ENCODE measurements at places on chromosomes 6 and 20.

DNA sequence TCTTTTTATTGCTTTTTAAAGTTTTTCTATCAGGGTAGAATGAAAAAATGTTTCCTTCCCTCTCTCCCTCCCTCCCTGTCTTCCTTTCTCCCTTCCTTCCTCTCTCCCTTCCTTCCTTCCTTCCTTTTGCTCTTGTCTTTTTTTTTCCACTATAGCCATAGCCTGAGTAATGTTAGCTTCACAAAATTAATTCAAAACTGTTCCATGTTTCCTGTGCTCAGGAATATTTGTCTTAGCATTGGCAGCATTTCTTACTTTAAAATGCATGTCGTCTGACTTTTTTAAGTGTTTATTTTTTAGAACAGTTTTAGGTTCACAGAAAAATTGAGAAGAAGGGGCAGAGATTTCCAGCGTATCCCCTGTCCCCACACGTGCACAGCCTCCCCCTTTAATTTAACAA is 730.8 kb upstream of the CITED2 start:
- DNase-seq, result no peak

DNA sequence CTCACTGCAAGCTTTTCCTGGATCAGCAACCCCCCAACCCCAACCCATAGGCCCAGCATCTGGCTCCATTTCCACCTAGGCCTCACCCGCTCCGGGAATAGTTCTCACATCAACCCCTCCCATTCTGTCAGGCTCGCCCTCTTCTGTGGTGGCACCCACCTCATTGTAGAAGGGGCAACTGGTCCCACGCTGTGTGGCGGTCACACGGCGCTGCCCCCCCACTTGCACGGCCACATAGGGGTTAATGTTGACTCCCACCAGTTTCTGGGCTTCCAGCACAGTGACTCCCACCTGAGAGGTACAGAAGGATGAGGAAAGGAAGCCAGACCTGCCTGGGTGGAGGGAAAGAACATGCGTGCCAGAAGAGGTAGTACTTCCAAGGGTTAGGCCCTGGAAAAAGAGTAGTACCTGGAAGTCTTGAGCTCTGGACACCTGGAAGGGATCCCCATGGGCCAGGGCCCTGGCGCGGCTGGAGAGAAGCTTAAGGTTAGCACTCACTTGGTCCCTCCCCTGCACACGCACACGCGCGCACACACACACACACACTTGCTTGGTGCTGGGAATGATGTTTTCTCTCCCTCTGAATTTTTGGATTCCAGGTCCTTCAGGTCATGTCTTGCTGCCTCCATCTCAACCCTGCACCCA is 12.7 kb upstream of the SPAG4 start:
- DNase-seq, result no peak

GRCh38 chr6:63690221-63690620 is 54.6 kb downstream of the PHF3 start:
- no peak for DNase-seq

- DNase-seq, result no peak
Observed at GRCh38 chr6:155177363-155177961, 86.4 kb upstream of the CLDN20 start.

GRCh38 chr20:39433466-39433865 is 471.3 kb downstream of the DHX35 start:
- DNase-seq, result no peak

DNA sequence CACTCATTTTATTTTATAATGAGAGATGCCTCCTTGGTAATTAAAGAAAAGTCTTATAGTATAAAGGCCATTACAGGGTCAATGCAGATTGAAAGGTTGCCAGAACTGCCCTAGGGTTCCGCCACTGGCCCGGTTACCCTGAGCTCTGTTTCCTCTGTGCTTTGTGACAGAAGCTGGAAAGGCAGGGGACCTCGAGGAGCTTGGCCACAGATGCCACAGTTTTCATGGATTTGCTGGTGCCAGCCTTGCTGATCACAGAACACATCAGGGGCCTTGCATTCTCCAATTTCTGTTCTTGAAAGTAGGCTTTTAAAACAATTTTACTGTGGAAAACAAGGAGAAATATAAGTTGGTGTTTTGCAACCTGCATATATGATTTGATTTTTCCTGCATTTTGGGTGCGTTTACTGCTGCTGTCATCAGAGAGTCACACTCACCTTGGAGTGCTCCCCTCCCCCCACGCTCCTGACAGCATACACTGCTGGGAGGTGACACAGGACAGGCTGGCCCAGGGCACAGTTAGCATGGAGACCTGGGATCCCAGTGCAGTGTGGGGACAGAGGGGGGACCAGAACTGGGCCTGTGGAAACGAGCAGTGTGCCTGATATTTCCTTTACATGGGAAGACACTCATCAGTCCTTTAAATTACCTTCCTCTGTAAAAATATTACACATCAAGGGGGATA is 142.8 kb downstream of the CFAP61 start:
- no peak for DNase-seq

GRCh38 chr6:164023535-164023934 is 609.0 kb downstream of the QKI start:
- DNase-seq, result no peak

DNA sequence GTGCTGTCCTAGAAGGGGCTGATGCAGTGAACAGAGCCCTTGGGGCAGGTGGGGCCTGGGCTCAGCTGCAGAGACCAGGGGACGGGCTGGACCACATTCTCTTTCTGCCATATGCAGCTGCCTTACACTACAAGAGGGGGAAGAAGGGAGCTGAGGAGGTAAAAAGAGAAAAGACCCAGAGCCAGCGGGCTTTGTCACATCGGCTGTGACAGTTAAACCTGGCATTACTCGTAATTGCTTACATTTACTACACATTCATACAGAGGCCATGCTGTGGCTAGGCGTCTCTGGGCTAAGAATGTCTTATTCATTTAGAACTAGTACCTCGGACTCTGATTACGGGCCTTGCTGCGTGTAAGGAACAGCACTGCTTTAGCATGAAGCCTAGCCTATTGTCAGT is 12.8 kb upstream of the MAS1L start:
- DNase-seq, result no peak

DNA sequence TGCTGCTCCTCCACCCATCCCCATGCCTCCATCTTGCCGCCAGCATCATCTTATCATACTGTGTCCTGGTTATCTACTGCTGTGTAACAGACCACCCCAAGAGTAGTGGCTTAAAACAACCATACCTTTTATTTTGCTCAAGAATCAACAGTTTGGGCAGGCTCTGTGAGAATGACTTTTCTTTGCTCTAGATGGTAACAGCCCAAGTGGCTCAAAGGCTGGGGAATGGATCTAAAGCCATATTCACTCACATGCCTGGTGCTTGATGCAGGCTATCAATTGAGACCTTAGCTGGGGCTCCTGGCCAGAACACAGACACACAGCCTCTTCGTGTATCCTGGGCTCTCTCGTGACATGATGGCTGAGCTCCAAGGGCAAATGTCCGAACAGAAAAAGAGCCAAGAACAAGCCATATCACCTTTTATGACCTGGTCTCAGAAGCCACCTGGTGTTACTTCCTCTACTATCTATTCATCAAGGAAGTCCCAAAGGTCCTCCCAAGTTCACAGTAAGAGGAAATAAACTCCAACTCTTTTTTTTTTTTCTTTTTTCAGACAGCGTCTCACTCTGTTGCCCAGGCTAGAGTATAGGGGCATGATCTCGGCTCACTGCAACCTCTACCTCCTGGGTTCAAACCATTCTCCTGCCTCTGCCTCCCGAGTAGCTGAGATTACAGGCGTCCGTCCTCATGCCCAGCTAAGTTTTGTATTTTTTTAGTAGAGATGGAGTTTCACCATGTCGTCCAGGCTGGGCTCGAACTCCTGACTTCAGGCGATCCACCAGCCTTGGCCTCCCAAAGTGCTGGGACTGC is 159.3 kb upstream of the JARID2 start:
- no peak for DNase-seq

GRCh38 chr6:42260972-42261371 is 43.3 kb upstream of the MRPS10 start:
- no peak for DNase-seq

DNA sequence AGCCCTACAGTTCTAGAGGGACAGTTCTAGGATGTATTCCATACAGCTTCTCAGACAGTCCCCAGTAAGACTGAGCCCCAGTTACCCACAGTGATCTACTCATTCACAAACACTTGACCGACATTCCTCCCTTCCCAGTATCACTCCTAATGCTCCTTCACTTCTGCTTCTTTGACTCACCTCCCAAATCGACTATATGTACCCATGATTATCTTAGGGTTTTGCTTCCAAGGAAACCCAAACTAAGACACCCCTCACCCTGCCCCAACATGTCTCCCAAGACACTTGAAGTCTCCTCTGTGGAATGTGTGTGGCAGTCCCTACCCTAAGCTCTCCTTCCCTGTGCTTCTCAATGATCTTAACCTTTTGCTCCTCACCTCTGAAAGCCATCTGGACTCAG is 23.6 kb upstream of the TGM6 start:
- no peak for DNase-seq

- DNase-seq, result no peak
Observed at GRCh38 chr6:9095729-9096128, 660.4 kb upstream of the SLC35B3 start.

DNA sequence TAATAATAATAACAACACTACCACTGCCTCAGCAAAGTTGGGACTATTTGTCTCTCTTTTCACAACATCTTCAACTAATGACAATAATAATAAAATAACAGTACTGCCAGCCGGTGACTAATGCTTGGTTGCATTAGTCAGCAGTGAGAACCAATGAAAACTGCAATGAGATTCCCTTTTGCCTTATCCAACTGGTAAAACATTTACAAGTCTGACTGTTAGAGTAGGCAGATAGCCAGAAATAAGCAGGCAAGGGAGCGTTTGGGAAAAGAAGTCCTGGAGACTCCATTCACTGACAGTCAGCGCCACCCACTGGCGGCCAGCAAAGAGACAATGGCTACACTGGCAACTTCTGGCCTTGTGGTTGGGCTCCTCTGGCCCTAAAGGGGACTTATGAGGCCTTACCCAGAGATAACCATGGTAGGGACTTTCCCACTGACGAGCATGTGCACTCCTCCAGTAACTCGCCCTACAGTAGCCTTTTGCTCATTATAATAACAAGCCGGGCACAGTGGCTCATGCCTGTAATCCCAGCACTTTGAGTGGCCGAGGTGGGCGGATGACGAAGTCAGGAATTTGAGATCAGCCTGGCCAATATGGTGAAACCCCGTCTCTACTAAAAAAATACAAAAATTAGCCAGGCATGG is 3.4 kb upstream of the NSFL1C start:
- no peak for DNase-seq

- no peak for DNase-seq
Observed at GRCh38 chr6:170294298-170294730, 3.4 kb upstream of the DLL1 start.

DNA sequence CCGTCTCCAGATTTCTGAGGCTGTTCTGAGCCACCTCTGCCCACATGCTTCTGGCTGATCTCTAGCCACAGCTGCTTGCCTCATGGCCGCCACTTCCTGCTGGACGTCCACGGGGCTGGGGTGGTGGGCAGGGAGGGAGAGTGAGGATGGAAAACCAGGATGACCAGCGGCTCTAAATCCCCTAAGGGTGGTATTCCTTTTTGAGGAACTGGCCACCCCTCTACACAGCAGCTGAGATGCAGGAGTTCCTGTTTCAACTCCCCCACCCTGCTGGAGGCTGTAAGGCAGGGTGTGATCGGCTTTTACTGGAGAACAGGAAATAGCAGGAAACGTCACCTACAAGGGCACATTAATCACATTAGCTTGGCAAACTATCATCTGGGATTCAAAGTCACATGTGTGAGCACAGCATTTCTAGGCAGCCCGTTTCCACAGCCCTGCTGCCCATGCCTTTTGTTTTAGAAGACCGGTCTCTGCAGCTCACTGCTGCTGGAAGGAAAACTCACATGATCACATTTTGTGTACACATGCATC is 181.6 kb upstream of the ECI2 start:
- DNase-seq, result no peak

DNA sequence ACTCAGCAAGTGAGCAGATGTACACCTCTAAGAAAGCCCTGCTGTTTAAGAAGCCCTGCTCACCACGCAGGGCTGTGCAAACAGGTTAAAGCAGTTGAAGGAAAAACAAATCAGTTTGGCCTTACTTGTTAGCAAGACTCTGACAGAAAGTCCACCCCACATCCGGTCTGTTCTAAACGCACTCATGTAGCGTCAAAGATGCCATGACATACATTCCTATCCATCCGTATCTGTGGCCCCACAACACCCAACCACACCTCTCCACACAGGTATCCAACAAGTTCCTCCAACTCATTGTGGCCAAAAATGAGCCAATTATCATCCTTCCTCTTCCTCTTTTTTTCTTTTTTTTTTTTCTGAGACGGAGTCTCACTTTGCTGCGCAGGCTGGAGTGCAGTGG is 22.8 kb upstream of the RAB22A start:
- no peak for DNase-seq

- DNase-seq, result no peak
Observed at GRCh38 chr6:16230953-16231352, 7.4 kb upstream of the GMPR start.

- DNase-seq, result peak; percentile 41
Observed at GRCh38 chr6:34459899-34460593, 5.8 kb upstream of the PACSIN1 start.

DNA sequence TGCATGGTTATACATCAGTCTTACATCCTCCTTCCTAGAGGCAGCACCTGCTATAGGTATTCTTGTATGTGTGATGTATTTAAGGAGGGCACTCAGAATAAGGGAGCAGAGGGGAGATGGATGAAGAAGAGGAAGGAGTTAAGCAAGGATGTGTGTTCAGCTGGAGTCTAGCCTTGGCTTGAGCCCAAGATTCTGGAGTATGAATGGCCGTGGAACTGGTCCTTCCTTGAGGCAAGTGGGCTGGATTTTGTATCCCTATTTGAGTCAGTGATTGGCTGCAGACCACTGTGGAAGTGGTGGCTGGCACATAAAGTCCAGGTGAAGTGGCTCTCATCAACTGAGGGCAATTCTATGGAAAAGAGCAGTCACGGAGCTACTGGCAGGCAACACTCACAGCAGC is 112.0 kb upstream of the RNF24 start:
- no peak for DNase-seq

GRCh38 chr6:125120054-125120590 is 33.5 kb upstream of the TPD52L1 start:
- no peak for DNase-seq

- no peak for DNase-seq
Observed at GRCh38 chr6:168331058-168331457, 11.5 kb upstream of the DACT2 start.

DNA sequence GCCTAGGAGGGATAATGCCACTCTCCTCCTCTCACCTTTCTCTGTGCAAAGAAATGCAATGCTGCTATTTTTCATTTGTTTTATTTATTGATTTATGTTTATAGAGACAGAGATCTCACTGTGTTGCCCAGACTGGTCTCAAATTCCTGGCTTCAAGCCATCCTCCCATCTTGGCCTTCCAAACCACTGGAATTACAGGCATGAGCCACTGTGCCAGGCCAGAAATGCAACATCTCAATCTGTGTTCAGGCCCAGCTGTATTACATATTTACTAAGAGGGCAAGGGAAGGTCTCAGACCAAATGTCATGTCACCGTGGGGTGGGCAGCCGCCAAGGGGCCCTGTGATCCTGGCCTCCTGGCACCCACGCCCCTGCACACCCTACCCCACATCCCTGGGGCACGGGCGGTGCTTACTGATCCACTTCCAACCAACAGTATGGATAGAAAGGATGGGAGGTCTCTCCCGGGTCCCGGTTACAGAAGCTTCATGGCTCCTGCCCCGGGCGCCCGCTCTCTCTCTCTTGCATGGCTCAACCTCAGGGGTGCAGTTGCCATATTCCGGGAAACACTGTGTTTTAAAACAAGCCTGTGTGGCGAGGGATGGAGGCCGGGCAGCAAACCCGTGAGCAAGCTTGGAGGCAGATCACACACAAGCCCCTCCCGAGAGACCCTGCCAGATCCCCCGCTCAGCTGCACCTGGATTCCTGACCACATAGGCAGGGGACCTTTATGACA is 111.8 kb downstream of the AGPAT4 start:
- no peak for DNase-seq

Measured in stimulated activated CD4-positive, alpha-beta T cell treated with anti-CD3 and anti-CD28 coated beads, TNF-alpha, amount 100 ng/mL, for 4 hours (primary cell).